Right renal cortex interstitium (tissue), 3 donors: ENCODE measurements at places on chromosomes 7 and 10. TPM values are rescaled to one million over a fixed set of nuclear protein-coding genes. Genes with fewer than 3 reads are reported as not detected.
A peak's percentile ranks its signal among the peaks of the same experiment; 100 is the strongest.

Gene SLC16A9
- 48.0 TPM for polyA plus RNA-seq

Gene PSTK
- 9.2 TPM for polyA plus RNA-seq

Gene CAMK2B
- polyA plus RNA-seq: 1.6 TPM

Gene ZNF679
- not detected for polyA plus RNA-seq

Gene PPP1R17
- polyA plus RNA-seq: not detected

Gene PON1
- polyA plus RNA-seq: 1.2 TPM

Gene PLA2G12B
- polyA plus RNA-seq: 6.9 TPM

Gene RHEB
- polyA plus RNA-seq: 149 TPM

Gene GPR85
- polyA plus RNA-seq: 0.98 TPM

GRCh38 chr7:106602062-106602461 is 58.9 kb downstream of the CCDC71L start:
- DNase-seq: no peak

DNA sequence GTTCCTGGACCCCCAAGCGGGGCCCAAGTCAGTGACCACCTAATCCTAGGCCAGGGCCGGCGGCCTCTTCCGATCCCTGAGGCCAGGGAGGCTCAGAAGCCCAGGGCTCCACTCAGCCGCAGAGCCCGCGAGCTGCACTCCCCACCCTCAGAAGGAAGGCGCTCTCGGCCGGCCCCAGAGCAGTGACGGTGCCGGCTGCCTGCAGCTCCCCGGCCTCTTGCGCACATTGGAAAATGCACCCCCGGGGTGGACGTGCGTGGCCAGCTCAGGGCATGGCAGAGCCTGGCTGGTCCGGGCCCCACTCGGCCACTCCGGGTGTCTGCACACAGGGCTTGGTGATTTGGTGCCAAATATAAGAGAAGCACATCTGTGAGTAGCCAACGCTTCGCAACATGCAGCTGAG is 269.1 kb downstream of the PTPRN2 start:
- DNase-seq: no peak

DNA sequence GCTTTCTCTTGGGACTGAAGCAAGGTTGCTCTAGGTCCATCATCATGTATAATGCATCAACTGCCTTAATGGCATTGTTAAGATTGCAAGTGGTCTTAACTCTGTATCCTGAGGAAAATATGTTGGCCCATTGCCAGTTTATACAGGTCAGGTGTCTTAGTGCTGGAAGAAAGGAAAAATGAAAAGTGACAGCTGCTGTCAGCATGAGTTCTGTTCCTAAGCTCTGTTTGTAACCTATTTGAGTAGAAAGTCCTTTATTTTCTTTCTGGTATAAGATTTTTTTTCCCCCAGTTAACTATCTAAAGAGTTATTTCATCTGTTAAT is 127.2 kb downstream of the SRI start:
- no peak for DNase-seq

- DNase-seq: no peak
These were observed 208.1 kb downstream of the HDAC9 start for GRCh38 chr7:18703685-18704084.

DNA sequence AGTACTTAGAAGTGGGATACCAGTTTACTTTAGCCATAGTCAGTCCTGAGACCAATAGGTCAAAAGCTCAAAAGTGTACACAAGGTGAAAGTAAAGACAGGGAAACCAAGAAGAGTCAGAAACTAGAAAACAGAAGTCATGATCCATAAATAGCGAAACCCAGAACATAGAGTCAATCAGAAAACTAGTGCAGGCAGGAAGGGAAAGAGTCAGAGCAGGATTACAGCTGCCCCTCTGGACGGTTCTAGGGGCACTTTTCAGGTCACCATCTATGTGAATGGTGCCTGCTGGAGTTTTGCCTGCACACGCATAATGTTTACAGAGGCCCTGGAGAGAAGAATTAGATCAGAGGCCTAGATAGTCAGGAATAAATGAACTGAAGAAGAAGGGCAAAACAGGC is 22.4 kb upstream of the DMTF1 start:
- DNase-seq: no peak

GRCh38 chr7:70498232-70498992 is 633.5 kb upstream of the GALNT17 start:
- no peak for DNase-seq

DNA sequence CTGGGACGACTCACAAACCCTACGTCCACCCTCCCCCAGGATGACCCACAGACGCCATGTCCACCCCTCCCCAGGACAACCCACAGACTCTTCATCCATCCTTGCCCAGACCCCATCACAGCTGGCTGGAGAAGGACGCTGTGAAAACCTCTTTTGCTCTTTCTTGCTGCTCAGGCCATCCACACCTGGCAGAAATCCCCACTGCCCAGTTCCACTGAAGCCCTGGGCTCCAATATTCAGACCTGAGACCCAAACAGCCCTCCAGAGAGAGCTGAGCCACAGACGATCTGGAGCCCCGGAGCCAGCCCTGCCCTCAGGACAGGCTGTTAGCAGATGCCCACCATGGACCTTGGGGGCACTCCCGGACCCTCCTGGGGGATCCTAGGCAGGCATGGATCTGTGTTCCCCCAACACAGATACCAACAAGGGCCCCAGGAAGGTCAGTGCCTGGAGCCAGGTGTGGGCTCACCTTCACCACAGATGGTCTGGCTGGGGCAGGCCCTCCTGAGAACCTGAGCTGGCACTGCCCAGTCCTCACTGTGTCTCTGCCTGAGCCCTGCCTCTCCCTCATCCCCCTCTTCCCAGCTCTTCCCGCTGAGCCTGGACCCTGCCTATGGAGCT is 226.2 kb downstream of the PTPRN2 start:
- DNase-seq: no peak

- DNase-seq: no peak
These were observed 3.5 kb downstream of the SCART1 start for GRCh38 chr10:133457100-133457841.

DNA sequence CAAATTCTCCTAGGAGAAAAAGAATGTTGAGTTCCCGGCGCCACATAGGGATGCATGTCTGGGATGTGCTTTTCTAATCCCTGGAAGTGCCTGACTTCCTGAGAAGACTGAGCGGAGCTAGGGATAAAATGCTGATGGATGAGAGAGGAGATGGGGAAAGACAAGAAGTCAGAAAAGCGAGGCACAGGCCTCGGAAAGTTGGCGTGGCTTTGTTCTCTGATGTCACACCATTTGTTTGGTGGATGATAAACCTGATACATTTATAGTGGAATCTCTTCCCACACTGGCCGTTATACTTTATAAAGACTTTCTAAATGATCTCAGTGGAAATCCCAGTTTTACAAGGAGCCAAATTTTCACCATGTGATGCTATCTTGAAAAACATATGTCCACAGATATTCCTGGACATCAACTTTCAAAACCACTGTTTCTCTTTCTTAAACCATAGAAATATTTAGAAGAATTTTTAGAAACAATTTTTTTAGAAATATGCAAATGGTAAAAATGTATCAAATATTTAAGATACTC is 188.8 kb upstream of the SVIL start:
- no peak for DNase-seq

GRCh38 chr7:97179454-97180104 is 62.1 kb downstream of the SDHAF3 start:
- peak; percentile 17 for DNase-seq

DNA sequence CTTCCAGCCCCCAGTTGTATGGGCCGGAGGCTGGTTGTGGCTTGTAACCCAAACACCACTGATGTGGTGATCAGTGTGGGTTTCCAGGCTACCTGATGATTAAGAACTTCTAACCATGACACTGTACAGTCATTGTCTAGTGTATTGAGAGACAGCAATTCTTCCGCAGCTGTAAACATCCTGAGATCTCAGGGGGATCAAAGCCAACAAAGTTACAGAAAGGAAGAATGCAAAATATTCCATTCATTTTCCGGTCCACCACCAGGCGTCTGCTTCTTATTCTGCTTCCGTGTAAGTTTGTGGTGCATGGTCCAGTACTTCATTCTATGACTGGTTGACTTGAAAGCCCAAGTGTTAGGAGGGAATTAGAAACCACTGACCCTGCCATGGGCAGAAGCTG is 10.3 kb upstream of the GLI3 start:
- no peak for DNase-seq

DNA sequence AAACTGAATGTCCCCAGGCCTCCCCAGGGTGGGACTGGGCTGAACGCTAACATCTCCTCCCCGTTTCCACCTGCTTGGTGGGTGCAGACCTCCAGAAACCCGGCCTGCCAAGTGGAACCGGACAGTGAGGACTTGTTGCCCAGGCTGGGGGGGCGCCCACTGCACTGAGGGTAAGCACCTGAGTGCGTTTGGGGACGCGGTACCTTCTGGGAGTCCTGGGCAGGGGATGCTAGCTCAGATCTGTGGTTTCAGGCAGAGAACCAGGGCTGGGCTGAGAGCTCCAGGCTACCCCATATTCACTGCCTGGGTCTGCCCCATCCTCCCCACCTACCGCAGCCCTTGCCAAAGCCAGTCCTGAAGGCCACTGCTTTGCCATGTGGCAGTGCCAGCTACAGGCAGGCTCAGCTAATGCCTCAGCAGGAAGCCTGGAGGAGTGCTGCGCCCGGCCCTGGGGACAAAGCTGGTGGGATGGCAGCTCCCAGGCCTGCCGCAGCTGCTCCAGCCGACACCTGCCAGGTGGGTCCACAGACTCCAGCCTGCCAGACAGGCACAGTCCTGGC is 3.5 kb upstream of the ZNF467 start:
- no peak for DNase-seq

DNA sequence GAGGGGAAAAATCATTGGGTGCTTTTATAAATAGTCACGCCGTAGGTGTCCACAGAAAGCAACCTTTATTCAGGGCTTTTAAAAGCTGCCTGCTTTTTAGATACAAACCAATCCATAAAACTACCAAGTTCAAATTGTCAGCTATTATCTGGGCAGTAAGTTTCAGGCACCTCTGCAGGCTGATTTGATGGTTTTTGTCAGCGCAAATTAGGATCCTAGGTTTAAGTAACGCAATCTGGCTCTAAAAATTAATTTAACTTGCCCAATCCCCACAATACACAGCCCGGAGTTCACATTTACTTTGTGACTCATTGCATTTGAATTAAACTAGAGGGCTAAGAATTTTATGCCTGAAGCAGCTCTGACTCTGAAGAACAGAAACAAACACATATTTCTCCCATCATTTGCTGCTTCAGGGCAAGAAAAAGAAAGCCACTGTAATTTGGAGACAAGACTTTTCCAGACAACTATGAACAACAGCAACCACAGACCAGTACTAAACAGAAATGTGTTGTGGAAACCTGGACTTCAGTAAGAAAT is 43.3 kb downstream of the NRP1 start:
- DNase-seq: no peak

GRCh38 chr10:101724446-101724845 is 29.5 kb upstream of the FBXW4 start:
- DNase-seq: no peak

- DNase-seq: no peak
These were observed 43.7 kb upstream of the DGKI start for GRCh38 chr7:137890449-137890921.

DNA sequence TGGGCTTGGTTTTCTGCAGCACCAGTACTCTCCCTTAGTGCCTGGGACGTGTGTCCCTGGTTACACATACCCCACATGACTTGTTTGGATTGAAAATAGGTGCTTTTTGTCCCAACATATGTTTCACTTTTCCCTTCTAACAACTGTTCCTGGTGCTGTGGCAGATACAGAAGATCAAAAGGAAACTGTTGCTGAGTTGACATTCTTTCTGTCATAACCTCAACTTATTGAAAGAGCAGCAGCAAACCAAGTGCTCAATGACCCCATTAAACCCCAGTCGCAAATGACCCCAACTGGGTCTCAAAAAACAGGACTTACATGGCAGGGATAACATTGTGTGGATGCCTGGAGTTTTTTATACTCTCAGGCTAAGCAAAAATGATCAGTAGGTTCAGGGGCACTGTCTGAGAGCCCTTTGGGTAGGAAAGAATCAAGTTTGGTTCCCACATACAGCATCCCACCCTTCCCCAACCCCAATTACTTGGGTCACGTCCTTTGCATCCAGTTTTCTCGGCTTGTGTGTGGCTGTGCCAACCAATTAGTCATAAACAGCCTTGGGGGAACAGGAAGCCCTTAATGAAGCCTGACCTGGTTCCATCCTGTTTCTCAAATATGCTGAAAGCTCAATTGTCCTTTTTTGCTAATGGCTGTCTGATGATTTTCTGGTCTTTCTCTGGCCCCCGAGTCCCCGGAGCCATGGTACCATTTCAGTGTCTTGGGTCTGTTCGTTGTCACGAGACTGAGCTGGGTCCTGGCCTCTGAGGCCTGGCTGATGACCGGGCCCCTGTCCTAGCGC is 4.9 kb downstream of the HKDC1 start:
- no peak for DNase-seq

DNA sequence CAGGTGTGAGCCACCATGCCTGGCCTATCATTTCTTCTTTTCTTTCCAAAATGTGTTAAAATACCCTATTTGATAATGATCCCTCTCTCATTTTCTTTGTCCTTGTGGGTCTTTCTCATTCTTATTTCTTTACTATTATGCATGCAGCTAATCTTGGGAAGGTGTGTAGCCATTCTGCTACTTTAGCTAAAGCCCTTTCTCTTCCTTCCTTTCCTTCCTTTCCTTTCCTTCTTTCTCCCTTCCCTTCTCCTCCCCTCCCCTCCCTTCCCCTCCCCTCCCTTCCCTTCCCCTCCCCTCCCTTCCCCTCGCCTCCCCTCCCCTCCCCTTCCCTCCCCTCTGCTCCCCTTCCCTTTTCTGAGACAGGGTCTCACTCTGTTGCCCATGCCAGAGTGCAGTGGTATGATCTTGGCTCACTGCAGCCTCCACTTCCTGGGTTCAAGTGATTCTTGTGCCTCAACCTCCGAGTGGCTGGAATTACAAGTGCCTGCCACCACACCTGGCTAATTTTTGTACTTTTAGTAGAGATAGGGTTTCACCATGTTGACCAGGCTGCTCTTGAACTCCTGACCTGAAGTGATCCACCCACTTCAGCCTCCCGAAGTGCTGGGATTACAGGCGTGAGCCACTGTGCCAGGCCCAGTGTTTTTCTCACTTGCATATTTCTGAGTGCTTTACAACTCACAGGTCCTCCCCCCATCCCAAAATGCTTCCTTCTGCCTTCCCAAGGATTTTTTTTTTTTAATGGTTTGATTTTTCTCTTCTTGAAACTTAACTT is 42.3 kb downstream of the HIP1 start:
- no peak for DNase-seq

- no peak for DNase-seq
These were observed 10.6 kb upstream of the LIPM start for GRCh38 chr10:88791924-88792323.

GRCh38 chr7:39035903-39036302 is 58.2 kb downstream of the POU6F2 start:
- DNase-seq: no peak
